Stimulated activated CD4-positive, alpha-beta T cell treated with anti-CD3 and anti-CD28 coated beads, Interleukin-2, amount 100 ng/mL, for 24 hours (primary cell): ENCODE measurements at places on chromosomes 1 and 21.
A peak's percentile ranks its signal among the peaks of the same experiment; 100 is the strongest.

DNA sequence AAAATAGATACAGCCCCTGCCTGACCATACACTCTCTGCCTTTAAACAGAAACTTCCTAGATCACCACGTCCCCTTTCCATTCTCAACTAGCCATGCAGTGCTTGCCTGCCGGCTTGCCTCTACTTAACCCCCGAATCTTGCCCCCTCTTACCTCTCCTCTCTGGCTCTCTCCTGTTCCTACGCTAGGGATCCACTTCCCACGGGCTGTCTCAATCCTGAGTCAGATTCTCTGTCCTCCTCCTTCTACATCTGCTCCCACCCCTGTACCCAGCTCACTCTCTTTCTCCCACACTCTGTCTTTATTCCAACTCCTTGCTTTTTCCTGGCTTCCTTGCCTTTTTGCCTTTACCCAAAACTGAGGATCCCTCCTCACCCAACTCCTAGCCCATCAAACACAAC lies 29.3 kb downstream of the ATF3 start:
- DNase-seq, result no peak

DNA sequence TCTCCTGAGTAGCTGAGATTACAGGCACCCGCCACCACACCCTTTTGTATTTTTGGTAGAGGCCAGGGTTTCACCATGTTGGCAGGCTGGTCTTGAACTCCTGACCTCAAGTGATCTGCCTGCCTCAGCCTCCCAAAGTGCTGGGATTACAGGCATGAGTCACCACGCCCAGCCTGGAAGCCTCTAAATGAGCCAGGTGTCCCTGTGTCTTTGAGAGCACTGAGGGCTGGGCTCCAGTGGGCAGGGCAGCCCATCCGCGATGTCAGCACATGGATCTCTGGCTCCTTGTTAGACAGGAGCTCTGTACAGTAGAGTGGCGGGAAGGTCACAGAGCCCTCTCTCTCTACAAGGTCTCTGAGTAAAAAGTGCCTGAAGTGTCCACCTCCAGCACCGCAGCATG lies 124.3 kb downstream of the PGBD5 start:
- DNase-seq, result no peak

DNA sequence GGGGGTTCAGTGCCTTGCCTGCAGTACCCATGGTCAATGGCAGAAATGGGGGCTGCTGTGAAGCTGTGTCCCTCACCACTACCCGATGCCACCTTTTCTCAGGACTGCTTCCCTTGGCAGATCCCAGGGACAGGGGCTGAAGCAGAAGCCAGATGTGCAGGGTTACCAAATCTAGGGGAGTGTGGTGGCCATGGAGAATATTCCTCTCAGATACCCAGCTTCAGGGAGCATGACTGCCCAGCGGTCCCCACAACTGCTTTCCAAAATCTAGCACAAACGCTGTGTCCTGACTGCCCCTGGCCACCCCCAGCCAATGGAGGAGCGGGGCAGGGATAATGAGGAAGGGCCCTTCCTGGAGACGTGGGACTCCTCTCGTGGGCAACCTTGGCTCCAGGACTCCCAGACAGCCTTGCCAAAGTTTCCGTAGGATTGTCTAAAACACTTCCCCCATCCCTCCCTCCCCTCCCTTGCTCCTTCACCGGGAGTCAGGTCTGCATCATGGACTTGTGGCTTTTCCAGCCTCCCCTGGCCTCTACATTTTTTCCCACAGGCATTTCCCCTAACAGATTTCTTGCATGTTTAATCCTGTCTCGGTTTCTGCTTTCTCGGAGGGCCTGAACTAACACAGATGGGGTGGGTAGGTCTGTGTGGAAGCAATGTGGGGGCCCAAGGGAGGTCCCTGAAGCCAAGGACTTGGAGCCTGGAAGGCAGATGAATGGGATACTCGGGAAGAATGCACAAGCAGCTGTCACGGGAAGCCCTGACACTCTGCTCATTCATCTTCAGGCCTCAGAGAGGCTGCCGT lies 80.5 kb downstream of the OMA1 start:
- no peak for DNase-seq

- no peak for DNase-seq
Observed at GRCh38 chr21:29205988-29206387, 75.5 kb downstream of the MAP3K7CL start.

- DNase-seq, result no peak
Observed at GRCh38 chr1:9902060-9902452, 8.0 kb downstream of the CTNNBIP1 start.

GRCh38 chr1:213688655-213689054 lies 299.1 kb upstream of the PROX1 start:
- DNase-seq, result no peak

DNA sequence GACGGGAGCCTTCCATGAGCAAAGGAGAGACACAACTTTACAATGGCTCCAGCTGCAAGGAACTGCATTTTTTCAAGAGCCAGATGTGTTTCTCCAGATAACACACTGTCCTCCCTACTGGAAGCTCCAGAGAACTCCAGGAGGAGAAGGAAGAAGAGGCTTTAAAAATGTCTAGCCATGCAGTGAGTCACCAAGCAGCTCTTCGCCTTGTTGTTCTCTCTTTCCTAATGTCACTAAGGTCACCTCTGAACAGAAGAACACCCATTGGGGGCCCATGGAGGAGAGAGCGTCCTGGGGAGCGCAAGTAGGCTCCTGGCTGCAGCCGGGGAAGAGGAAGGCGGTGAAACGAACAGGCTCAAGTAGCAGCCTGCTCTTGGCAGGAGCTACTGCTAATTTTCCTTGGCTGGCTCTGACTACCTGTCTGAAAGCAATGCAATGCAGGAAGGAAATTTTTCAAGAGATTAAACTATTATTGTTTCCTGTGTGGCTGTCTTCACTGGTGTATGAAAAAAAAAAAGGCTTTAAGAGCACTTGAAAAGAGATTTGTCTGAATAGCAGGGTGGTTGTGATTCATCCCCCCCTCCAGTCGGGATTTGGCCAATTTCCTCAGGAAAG lies 321.9 kb downstream of the SETD4 start:
- no peak for DNase-seq

DNA sequence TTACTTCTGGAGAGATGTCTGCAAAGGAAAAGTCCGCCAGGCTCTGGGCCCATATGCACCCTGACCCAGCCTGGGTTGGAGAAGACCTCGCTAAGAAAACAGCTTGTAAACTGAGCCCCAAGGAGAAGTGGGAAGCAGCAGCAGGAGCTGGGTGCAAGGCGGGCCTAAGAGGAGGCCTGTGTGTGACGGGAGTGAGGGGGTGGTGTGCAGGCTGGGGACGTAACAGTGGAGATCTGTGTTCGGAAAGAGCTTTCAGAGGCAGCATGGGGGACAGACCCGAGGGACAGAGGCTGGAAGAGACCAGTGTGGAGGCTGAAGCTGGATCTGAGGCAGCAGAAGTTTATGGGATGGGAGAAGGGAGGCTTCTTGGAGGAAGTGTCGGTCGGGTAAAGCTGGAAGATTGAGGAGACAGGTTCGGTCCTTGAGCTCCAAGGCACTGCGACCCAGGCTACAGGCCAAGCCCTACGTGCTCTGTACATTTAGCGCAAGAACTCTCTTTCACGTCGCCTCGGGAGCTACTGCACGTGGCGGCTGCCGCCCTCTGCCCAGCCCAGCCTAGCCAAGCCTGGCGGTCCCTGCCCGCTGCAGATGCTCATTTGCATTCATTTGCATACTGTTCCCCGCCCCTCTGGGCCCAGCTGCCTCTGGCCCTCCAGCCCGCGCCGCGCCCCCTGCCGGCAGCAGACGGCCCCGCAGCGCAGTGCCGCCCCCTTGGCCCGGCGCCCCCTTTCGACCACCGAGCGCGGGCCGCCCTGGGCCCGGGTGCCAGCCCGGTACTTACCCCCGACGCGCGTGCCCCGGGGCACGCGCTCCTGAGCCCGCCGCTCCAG lies 6.3 kb downstream of the HPCA start:
- DNase-seq, result peak; percentile 39

- DNase-seq, result no peak
Observed at GRCh38 chr1:181794332-181794731, 267.2 kb downstream of the ZNF648 start.

DNA sequence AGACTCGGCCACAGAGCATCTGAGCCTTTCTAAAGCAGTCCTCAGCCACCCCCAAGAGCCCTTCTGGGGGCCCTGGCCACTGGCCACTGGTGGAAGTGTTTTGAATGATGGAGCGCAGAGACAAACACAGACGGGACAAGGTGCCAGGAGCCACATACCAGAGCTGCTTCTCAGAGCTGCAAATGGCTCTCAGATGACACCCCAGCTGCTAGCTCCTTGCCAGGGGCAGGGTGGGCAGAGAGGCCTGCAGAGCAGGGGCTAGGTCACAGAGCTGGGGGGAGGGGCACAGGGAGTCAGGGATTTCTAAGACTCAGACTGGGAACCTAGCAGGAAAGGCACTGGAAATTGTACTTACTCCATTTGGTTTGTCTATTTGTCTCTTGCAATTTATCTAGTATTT lies 30.4 kb downstream of the KCNN3 start:
- DNase-seq, result no peak

- no peak for DNase-seq
Observed at GRCh38 chr1:50981741-50982140, 11.7 kb downstream of the CDKN2C start.

- no peak for DNase-seq
Observed at GRCh38 chr1:55081188-55081904, 42.0 kb downstream of the PCSK9 start.

GRCh38 chr1:193270996-193271395 lies 84.6 kb upstream of the B3GALT2 start:
- DNase-seq, result no peak

DNA sequence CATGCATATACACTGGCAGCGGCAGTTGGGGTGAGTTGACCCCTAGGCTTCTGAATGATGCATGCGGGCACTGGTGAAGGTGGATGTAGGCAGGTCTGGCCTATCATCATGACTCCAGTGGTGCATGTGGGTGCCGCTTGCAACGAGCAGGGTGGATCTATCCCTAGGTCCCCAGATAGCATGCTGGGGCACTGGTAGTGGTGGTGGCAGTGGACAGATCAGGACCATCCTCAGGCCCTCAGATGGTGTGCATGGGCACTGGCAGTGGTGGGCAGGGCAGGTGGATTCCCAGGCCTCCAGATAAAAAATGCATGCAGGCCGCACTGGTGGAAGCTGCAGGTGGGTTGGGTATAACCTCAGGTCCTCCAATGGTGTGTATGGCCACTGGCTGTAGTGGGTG lies 52.4 kb downstream of the CATSPERE start:
- DNase-seq, result no peak

- DNase-seq, result no peak
Observed at GRCh38 chr1:117665556-117666270, 59.9 kb downstream of the TENT5C start.

GRCh38 chr1:10074059-10074851 lies 41.5 kb downstream of the UBE4B start:
- peak; percentile 72 for DNase-seq

DNA sequence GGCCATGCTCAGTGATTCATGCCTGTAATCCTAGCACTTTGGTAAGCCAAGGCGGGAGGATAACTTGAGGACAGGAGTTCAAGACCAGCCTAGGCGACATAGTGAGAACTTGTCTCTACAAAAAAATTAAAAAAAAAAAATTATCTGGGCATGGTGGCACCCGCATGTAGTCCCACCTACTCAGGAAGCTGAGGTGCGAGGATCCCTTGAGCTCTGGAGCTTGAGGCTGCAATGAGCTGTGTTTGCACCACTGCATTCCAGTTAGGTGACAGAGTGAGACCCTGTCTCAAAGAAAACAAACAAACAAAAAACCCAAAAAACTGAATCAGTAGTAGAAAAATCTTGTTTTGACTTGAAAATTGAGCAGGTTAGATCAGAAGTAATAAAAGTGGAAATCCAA lies 67.1 kb upstream of the IPO9 start:
- DNase-seq, result no peak

- DNase-seq, result no peak
Observed at GRCh38 chr1:195898924-195899323, 709.3 kb downstream of the KCNT2 start.

DNA sequence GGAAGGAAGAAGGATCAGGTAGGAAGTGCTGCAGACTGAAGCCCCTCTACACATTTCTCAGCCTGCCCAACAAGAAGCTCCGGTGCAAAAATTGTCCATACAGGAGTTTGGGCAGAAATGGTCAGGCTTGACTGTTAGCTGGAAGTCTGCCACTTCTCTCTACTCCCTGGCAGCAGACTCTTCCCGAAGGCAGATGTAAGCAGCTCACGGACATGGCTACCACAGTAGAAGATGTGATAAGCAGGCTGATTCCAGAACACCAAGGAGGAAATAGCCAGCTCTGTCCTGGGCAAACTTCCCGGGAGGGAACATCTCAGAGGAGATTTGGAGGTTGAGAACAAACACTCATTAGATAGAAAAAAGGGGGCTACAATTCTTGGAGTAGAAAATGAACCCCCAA lies 52.6 kb downstream of the TRABD2B start:
- no peak for DNase-seq

- DNase-seq, result no peak
Observed at GRCh38 chr1:154181944-154182343, 10.0 kb downstream of the TPM3 start.

DNA sequence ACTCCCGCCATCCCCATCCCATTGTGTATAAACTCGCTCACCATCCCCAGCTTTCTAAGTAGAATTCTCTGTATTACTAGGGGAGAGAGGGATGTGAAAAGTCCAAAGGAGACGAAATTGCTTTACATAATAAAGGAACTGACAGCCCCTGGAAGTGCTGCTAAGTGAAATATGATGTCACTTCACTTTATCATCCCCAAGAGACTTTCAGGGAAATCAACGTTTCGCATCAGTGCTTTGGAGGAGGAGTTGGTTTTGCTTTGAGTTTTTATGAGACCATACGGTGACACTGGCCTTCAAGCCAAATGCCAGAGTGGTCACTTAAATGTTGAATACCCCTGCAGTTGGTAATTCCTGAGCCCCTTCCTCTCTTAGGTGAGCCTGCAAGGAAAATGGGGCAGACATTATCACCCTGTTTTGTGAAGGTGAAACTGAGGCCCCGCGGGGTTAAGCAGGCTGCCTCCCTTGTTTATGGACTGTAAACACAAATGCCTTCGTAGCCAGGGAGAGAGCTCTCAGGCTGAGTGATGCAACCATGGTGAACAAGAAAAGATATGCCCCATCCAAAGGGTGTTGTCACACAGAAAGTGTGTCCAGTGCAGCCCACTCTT lies 58.4 kb upstream of the KAZN start:
- DNase-seq, result no peak

DNA sequence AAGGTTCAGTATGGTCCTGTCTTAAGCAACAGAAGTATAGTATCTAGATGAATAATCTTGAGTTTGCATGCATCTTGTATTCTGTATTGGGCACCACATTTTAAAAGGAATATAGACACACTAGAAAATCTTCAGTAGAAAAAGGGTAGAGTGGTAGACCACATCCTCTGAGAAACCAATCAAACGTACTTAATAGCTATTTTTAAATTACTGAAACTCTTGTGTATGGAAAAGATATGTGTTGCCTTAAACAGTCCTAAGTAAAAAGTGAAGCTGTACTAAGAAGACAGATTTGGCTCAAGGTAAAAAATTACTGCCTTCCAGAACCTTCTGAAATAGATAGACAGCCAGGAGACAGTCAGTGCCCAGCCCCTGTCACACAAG lies 3.1 kb downstream of the CTXND2 start:
- no peak for DNase-seq
